ENCODE measurements at places on chromosomes 7 and 10.

- DNase-seq, result no peak
Measured at GRCh38 chr7:143042159-143042789, 9.9 kb upstream of the OR6V1 start.

- no peak for DNase-seq
Measured at GRCh38 chr7:88355011-88355410, 48.3 kb upstream of the STEAP4 start.

DNA sequence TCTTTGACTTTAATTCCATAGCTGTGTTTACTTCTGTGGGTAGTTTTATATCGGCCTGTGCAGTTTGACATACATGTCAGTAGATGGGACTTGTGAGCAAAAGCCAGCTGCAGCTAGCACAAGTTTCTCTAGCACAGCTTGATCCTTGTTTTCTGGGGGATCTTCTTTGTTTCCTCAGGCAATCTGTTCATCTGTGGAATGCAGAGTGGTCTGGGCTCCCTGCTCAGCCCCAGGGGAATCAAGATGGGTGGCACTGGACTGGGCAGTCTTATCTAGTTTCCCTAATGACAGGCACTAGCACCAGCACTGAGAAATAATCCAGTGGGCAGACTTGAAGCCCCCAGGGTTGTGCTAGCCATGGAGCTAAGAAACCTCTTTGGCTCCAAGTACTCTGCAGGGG, 40.8 kb downstream of the CYP2C19 start:
- no peak for DNase-seq

DNA sequence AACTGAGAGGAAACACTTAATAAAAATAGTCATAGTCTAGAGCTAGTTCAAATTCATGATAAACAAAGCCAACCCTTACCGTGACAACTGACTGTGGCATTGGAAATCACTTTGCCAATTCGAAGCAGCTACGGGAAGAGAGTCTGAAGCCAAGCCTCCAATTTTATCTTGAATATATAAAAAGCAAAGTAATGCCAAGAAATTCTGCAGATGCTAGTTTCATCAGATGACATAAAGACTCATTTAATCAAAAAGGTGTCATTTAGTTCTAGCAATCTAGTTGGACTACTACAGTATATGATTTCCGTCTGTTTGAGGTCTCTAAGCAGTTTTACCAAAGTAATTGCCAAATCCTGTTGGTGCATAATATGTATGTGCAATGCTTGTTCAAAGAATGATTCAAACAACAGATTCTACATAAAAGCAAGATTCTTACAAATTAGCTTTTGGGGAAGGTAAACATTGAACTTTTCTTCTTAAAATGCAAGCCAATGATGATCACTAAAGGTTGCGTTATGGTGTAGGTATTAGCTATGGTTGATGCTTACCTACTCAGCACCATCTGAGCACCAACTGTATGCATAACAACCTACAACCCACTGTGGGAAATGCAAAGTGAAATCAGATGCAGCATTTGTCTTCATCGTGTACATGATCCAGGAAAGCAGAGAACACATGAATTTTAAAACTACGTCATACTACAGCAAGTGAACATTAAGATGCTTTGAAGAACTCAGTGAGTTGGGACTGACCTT, 2.8 kb downstream of the FAM171A1 start:
- DNase-seq, result no peak

- no peak for DNase-seq
Measured at GRCh38 chr10:51937308-51938140, 238.1 kb upstream of the CSTF2T start.

DNA sequence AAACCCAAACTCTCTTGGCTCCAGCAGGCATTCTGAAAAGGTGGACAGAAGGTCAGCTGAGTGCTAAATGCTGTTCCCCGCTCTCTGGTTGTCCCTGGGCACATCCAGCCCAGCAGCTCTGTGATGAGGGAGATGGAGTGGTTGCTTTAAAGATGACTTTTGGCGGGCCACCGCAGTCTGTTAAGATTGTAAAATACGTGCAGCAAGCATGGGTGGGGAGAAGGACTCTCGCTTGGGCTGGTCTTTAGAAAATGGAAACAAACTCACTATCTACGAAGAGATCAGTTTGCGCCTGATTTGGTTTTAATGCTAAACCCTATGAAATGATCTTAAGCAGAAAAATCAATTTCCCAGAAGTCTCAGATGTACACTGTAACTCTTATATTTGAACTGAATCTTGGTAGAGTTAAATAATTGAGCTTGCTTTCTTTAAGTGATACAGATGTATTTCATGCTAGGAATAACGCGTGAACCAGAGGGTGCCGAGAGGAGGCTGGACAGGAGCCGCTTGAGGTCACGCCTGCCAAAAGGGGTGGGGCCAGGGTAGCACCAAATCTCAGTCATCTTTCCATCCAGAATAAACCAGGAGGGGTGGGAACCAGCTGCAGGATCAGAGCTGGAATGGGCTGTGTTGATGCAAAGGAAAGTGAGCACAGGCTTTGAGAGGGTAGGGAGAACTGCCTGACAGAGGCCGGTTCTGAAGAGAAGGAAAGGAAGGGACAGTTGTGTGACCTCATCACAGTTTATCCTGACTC, 170.2 kb upstream of the MKI67 start:
- no peak for DNase-seq

DNA sequence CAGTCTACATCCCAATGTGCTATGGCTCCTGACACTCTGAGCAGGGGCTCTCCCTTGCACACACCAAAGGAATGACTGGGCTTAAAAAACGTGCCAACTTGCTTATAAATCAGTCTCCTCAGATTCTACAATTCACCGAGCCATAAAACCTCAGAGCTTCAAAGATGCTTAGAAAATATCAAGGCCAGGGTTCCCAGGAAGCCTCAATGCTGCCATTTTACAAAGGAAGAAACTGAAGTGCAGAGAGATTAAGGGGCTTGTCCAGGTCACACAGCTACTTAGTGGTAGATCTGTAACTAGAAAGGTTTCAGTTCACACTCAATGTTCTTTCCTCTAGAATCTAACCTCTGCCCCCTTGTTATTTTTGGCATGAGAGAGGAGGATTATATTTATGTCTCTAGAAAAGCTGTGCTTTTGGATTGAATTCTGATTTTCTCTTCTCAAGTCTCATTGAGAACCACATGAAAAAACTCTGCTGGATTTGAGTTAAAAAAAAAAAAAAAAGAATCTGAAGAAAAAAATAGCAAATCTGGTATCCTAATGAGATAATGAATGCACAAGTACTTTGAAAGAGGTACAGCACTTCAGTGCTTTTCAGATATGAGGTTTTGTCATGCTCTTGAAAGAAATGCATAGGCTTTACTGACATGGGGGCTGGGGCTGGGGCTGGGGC, 22.3 kb upstream of the TSPAN33 start:
- DNase-seq, result no peak

DNA sequence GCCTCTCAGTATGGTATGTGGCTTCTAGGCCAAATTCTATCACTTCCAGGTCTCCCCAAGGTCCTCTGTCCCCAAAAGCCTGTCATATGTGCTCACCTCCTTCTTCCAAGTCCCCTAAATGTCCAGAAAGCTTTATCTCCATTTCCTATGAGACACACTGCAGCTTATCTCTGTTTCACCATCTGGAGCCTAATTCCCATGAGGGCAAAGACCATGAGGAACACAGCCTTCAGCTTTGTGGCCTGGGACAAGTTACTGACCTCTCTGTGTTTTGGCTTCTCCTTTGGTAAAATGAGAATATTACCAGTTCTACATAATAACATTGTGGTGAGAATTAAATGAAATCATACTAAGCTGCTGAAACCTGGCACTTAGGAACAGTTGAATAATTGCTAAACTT, 19.2 kb downstream of the ST8SIA6 start:
- no peak for DNase-seq

- no peak for DNase-seq
Measured at GRCh38 chr7:40680657-40681056, 545.9 kb downstream of the SUGCT start.

DNA sequence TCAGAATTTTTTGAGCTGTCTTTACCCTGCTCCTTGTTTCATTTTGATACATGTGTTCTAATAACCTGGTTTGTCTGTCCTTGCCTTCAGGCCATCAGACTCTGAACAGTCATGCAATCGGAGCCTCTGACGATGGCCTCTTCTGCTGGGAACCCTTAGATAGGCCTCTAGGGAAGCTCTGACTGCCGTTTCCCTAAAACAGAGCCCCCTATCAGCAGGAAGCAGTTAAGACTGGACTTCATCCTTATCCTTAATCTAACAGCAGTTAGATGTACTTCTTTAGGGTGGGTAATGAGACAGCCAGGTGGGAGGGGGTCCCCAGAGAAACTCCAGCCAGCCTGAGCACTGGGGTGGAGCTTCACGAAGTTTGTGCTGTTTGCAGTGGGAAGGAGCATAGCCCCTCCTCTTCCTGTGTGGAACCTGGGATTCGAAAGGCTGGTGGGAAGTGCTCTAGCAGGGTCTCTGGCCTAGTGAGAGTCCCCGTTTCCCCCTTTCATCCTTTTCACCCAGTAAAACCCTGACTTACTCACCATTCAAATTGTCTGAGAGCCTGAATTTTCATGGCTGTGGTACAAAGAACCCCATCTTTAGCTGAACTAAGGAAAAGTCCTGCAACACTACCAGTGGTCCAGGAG, 28.4 kb upstream of the SORCS3 start:
- no peak for DNase-seq

DNA sequence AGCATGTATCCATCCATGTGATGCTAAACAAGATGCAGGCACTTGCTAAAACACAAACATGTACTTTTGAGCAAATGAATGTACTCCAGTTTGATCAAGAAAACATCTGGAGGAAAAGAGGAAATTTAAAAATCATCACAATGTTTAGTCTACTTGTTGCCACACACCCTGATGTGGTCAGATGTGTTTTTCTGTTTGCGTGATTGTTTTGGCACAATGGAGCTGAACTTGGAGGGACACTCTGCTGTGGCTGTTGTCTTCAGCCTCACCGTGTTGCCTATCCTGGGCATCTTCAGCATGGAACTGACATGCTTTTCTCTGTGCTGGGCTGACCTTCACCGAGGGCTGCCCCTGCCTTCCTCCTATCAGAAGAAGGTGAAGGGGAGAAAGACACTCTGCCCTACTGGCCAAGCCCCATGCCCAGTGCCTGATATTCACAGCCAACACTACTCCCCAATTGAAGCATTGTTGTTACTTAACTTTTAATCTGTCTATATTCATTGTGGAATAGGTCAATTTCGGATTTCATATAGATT, 268.3 kb upstream of the IGFBP3 start:
- DNase-seq, result no peak

DNA sequence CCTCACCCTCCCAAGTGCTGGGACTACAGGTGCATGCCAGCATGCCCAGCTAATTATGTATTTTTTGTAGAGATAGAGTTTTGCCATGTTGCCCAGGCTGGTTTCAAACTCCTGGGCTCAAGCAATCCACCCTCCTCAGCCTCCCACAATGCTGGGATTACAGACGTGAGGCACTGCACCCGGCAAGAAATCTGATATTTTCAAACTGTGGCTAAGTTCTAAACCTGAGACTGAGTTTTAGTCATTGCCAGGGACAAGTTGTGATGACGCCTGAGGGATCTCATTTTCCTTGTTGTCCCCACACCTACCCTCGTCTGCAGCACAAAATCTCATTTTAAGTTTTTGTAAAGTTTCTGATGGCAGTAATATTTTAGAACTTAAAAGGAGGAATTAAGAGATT, 9.8 kb downstream of the AUTS2 start:
- no peak for DNase-seq

- no peak for DNase-seq
Measured at GRCh38 chr7:116582806-116583444, 58.1 kb downstream of the CAV1 start.

GRCh38 chr10:6446711-6447110, 133.4 kb downstream of the PRKCQ start:
- DNase-seq, result no peak

DNA sequence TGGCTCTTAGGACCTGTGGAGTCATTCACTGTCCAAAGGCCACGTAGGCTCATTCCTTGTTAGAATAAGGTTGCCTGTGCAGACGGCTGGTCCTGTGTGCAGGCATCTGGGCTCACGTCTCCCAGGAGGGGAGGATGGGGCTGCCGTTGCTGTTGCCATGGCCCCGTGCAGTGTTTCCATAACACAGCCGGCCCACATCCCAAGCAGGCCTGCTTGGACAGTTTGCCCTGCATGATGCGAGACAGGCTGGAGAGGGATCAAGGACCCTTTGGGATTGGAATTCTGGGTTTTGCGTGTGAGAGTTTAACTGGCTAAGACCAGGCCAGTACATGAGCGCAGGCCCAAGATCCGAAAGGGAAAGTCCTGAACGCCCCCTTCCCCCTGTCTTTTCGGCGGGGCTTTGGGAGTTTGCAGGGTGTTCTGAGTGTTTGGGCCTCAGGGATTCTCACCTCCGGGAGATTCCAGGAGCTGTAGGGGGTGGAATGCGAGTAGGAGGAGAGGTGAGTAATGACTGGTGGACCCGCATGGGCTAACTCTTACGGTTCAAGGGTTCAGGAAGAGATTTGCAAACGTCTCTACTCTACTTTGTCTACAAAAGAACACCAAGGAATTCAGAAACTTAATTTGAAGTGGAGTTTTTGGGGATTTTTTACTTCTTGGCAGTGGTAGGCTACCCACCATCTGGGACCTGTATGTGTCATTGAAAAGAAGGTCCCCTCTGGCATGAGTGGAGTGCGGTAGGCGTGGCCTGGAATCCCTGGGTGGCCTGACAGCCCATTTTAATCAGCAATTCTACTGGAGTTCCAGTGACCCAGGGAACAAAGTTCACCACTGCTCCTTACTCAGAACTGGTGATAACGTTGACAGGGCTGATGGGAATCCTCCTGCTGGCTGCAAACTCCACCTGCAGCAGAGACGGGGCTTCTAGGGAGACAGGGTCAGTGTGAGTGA, 125.4 kb downstream of the ITIH5 start:
- peak; percentile 47 for DNase-seq

- no peak for DNase-seq
Measured at GRCh38 chr10:80094231-80094630, 15.8 kb downstream of the TMEM254 start.

GRCh38 chr10:95411635-95412034, 120.8 kb upstream of the PDLIM1 start:
- no peak for DNase-seq

GRCh38 chr7:147171013-147171391, 1054.4 kb downstream of the CNTNAP2 start:
- DNase-seq, result no peak

DNA sequence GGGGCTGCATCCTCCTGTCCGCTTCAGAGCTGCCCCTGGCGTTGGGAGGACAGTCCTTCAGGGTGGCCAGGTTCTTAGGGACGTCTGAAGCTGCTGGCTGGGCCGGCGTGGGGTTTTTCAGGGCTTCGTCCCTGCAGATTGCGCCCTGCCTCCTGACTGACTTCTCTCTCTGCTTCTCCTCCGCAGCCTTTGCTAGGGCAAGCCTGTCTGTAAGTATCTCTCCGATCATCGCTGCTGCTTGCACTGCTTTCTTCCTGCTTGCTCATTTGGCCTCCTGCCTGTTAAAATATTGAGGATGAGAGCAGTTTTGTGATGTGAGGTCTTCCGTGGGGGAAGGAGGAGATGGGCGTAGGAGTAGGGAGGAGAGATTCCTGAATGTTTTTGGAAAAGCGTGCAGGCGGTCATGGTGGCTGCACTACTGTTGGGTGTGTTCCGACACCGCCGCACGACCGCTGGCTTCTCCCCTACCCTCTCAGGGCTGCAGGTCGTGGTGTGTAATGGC, 25.3 kb downstream of the PFKFB3 start:
- DNase-seq, result no peak
